ENCODE measurements at places on chromosomes 12 and 14.
A peak's percentile ranks its signal among the peaks of the same experiment; 100 is the strongest.

DNA sequence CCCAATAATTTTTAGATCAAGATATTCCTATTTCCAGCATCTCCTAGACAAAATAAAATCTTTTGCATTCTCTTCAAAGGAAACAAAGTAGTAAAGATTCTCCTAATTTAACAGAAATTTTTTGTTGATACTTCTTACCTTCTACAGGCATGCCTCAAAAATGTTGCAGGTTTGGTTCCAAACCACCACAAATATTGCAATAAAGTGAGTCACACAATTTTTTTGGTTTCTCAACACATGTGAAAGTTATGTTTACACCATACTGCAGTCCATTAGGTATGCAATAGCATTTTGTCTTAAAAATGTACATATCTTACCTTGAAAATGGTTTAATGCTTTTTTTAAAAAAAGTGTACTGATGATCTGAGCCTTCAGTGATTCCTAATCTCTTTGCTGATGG lies 65.6 kb upstream of the USP15 start:
- DNase-seq: no peak

- DNase-seq: no peak
Observed at GRCh38 chr14:85027681-85028370, 502.1 kb upstream of the FLRT2 start.

GRCh38 chr12:82730953-82731459 lies 44.3 kb downstream of the TMTC2 start:
- no peak for DNase-seq

DNA sequence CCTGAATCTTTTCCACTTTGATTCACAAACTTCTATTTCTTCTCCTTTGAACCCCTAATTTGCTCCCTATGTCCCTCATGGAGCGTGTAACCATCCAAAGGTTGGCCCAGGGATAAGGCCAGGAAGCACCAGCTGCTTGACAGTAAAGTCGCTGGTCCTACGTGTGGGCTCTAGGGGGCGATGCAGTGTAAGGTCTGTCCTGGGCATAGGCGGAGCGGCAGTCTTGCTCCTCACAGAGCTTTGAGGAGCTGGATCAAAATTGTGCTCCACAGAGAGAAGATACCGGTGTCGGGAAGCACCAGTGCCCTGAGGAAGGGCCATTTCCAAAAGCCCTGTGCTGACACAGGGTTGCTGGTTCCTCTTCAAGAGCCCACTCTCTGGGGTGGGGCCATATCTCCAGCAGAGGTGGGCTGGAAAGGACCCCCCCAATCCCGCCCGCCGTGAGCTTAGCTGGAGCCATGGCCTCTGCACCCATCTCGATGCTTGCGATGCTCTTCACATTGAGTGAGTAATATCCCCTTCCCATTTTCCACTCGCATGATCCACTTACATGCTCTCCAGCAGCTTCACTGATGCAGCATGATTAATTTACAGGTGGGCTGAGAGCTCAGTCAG lies 49.9 kb upstream of the OR4E1 start:
- DNase-seq: peak; percentile 81

- DNase-seq: no peak
Observed at GRCh38 chr12:50790081-50790480, 26.2 kb downstream of the ATF1 start.

DNA sequence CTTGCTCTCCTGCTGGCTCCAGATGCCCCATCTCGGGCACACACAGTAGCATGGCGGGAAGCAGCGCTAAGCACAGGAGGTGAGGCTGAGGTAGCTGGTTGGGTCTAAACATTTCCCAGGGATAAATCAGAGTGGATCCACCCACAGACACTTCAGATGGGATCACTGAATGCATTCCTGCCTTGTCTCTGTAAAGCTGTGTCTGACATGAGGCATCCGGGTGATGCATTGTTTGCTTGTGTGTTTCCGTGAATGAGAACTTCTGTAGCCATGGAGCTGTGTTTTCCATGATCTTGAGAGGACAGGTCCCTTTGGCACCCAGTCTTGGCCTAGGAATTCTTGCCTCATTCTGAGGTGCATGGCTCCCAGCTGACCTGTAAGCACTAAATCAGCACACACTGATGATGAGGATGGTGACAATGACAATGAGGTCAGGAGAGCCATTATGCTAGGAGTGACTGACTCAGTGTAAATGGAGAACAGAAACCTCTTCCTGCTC lies 6.7 kb upstream of the KRT75 start:
- no peak for DNase-seq

DNA sequence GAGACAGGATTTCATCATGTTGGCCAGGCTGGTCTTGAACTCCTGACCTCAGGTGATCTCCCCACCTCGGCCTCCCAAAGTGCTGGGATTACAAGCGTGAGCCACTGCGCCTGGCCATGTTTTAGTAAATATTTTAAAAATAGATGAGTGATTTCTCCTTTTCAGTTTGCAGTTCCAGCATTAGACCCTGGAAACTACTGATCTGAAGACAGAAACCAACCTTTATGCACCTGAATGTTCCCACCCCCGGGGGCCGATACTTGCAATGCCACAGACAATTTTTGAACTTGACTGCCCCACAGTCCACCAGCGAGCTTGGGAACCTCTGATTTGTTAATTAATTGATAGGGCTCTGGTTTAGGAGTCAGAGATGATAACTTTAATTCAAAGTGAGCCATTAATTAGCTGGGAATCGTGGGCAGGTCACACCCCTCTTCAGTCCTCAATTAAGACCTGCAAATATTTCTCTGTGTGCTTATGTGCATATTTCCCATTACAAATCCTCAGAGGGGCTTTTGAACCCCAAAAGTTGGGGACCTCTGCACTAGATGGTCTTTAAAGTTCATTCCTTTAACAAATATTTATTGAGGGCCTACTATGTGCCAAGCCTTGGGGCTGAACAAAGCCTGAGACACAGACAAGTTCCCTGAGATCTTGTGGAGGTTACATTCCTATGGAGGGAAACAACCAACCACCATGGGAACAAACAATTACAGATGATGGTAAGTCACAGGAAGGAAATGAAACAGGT lies 4.1 kb upstream of the TMEM120B start:
- DNase-seq: no peak

DNA sequence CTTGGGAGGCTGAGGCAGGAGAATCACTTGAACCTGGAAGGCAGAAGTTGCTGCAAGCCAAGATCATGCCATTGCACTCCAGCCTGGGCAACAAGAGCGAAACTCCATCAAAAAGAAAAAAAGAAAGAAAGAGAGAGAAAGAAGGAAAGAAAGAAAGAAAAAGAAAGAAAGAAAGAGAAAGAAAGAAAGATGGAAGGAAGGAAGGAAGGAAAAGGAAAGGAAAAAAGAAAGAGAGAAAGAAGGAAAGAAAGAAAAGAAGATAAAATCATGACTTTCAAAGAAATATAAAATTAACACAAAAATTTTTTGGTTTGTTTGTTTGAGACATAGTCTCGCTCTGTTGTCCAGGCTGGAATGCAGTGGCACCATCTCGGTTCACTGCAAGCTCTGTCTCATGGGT lies 22.2 kb upstream of the DAAM1 start:
- no peak for DNase-seq

DNA sequence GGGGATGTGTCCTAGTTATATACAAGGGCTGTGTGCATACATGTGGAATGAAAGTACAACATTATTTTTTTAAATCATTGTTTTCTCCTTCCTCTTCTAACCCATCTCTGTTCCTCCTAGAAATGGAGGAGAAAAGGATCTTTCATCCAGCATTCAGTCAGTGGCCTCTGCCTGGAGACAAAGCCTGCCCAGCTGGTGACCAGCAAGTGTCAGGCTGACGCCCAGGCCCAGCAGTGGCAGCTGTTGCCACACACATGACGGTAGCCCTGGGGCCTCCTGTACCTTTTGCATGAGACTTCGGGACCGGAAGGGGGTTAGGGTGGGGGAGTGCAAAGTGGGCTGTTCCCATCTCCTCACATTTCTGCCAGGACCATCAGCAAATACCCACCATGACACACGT lies 46.2 kb downstream of the ERH start:
- no peak for DNase-seq

- DNase-seq: no peak
Observed at GRCh38 chr14:36625436-36625835, 36.2 kb upstream of the PAX9 start.

- peak; percentile 33 for DNase-seq
Observed at GRCh38 chr14:31025367-31026076, at the start of gene AP4S1. AP4S1 (plus strand) TSS chr14:31025649; CDS start chr14:31066197, 40,548 bp downstream.

Measured in iPS-NIHi11 (cell line).